ENCODE measurements at places on chromosomes 3 and 15.

GRCh38 chr3:158491968-158492367 is 79.0 kb upstream of the MLF1 start:
- no peak for DNase-seq

DNA sequence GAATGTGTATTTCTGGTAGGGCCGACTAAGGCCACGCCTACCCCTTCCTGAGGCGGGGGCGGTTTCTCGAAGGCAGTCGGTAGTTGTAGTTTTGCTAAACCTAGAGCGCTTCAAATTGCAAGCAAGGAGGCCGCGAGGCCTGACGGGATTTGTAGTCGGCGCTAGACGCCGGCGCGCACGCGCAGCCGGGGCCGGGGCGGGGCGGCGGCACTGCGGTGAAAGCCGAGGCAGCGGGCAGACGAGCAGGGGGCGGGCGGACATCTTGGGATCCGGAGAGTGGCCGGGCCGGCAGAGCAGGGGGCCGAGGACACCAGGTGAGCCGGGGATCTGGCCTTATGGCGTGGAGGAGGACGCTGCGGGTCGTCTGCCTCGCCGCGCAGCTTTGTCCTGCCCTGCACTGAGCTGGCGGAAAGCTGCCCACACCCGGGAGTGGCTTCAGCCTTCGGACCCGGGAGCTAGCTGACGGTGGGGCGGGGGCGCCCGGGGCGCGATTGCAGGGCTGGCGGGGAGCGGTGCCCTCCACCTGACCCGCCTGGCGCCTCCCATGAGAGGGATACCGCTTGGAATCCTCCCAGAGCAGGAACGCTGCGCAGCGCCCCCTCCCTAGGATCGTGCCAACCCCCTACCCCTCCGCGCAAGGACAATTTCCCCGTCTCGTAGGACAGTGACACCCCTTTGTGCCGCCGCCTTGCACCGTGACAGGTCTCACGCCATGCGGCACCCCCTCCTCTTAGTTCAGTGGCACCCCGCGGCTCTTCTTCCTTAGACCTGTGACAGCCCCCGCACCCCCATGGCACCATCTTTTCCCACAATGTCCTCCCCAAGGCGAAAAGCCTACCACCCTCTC is at the start of gene AP2M1:
Gene AP2M1 (plus strand): TSS at position 210 of the 847 bp plus-strand sequence. CDS start 2,139 bp downstream, outside the sequence.
- DNase-seq = peak; percentile 98

DNA sequence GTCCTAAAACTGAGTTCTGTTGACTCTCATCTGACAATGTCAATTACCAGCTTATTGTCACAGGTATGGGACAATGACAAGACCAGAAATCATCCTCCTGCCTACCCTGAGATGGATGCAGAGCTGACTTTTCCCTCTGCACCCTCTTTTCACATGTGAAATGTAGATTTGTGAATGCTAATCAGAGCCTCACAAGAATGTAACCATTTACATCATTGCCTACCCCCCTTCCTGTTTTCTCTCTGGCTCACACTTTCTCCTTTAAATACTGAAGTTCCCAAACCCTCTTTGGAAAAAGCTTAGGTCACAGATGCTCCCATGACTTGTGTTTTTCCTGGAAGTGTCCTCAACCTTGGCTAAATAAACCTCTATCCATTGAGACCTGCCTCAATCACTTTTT is 228.2 kb downstream of the MYRIP start:
- DNase-seq = no peak

- no peak for DNase-seq
These were observed 31.8 kb downstream of the IQGAP1 start for GRCh38 chr15:90419738-90420406.

DNA sequence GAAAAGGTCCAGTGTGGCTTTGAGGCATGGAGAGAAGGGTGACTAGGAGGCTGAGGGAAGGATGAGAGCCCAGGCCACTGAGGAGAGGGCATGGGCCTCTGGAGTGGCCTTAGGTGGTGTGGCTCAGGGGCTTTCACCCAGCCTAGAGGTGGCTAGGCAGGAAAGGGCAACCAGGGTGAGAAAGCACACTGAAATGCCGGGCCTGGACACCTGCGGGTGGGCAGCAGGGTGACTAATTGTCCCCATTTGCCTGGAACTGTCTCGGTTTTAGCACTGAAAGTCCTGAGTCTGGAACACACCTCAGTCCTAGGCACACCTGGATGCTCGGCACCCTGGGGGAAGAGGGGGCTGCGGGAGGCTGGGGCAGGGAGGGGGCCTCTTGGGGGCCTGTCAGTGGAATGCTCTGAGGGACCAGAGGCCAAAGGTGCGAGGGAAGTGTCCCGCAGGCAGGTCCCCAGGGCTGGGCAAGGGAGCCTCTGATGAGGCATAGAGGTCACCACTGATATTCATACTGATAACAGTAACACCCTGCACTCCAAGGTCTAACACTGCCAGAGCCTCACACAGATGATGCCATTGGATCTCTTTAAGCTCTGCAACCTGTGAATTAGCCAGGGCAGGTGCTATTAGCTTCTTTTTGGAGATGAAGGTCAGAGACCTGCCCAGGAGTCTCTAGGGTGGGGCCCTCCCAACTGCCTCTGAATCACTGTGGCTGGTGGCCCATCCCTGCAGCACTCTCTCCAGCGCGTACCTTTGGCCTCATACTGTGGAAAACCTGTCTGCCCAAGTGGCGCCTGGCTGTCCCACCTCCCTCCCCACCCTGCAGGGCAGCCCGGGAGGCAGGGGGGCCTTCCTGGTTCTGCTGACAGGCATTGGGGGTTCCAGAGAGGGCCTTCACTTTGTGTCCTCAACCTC is 3.0 kb upstream of the PHGR1 start:
- DNase-seq = no peak

DNA sequence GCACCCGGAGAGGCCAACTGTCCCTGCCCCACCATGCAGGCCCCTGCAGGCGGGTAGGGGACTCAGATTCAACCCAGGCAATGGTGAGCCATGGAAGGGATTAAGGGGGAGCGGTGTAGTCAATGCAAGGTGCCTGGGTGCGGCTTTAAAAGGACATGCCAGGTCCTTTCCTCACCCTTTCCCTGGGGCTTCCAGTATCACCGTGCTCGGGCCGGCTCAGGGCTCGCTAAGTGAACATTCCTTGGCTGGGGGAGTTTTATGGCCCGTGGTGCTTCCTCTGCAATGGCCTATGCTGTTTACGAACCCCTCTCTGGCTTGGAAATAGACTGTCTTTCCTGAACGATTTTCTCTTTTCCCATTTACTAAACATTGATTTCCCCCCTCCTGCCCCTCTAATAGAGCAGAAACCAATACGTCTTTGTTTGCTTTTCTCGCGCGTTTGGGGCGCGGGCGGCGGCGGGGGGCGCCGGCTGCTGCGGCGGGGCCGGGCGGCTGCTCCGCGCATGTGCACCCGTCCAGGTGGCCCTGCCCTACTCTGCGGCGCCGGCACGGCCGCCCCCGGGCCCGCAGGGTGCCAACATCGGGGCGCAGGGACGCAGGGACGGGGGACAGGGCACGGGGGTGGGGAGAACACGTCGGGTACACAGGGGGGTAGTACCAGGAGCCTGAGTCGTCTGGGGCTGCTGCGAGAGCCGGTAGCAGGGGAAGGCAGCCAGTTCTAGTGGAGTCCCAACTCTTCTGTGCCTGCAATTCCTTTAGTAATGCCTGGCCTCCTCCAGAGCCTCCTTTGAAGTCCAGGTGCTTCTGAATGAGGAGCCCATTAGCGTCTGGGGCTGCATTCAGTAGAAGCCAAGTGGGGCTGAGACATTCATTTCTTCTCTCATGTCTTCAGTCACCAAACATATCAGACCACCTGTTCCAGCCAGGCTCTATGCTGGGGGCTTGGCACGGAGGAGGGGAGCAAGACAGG is 26.9 kb upstream of the CACNA2D2 start:
- no peak for DNase-seq

All from activated CD4-positive, alpha-beta T cell treated with anti-CD3 and anti-CD28 coated beads for 4 hours (primary cell).